ENCODE measurements at places on chromosomes 5 and 9.

DNA sequence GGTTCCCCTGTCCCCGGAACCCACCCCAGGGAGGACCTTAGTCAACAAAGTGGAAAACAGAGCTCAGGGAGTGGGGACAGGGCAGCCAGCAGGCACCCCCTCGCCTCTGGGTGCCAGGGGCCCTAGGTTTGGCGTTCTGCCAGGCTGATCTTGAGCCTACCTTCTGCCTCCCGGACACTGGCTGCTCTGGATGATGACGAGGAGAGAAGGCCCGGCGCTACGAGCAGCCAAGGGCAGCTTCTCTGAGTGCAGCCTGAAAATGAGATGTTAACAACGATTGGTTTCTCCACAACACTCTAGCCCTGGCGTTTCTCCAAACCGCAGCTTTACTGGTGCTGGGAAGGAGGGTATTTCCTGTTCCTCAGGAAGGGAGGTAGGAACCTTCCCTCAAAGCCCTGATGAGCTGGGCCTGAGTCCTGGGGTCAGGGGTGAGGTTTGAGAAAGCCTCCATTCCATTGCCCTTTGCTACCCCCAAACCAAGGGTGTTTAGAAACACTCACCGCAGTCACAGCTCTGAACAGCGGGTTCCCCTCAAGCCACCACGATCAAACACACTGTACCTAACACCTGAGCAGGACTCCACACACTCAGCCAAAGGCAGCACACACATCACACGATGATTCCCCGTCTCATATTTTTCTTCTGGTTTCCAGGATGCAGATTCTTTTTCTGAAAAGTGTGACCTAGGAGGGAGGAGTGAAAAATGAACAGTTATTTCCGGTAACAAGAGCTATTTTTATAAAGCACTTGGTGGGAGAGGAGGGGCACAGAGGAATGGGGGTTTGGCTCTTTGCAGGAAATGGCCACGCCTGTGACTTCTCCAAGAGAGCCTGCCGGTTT is at the start of gene STING1:
Gene STING1 (minus strand): TSS at position 709 of the 840 bp plus-strand sequence. CDS start 1,054 bp downstream, outside the sequence.
- peak; percentile 80 for DNase-seq

DNA sequence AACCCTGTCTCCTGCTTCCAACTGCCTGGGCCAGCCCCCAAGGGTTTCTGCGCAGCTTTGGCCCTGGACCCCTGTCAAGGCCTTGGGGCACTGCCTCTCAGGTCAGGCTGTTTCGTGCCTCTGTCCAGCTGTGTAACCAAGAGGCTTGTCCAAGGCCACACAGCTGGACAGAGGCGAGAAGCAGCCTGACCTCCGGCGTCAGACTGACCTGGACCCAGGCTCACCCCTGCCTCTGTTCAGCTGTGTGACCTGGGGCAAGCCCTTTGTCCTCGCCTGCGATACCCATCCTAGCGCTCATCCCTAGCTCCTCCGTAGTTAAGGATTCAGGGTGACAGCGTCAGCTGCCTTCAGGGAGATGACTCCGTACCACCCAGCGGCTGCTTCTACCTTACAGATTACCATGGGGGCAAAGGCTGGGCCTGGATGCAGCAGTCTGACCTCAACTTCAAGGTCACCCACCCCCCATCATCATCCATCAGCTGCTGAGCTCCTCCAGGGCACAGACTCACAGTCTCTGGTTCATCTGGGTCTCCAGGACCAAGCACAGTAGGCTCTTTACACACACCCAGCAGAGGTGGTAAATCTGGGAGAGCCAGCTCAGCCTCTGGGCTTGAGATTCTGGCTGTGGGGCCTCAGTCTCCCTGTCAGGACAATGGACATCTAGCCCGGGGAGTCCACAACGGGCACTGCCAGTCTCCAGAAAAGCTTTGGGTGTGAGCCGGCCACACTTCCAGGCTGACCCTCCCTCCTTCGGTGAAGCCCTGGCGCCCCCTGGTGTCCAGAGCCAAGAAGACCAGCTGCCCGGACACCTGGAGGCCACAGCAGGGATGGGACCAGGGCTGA is 7.9 kb downstream of the AK1 start:
- DNase-seq: peak; percentile 84

GRCh38 chr5:2193542-2194235 is 311.0 kb upstream of the IRX4 start:
- DNase-seq: no peak

DNA sequence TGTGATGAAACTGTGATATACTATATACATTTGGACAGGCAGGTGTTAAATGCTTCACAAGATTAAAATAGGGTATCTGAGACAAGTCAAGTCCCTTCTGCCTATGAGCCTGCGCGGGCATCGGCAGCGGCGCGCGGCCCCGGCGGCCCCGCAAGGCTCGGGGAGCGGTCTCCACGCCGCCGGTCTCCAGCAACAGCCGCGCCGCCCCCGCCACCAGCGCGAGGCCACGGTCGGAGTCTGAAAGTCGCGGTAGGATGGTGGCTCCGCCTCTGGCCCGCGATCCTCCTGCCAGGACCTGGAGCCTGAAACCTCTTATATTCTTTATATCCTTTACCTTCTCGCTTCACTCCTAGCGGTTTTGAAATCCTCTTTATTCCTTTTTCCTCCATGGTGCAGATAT is 99.4 kb downstream of the INSL6 start:
- no peak for DNase-seq

GRCh38 chr9:120904061-120904977 is 22.3 kb downstream of the TRAF1 start:
- no peak for DNase-seq

DNA sequence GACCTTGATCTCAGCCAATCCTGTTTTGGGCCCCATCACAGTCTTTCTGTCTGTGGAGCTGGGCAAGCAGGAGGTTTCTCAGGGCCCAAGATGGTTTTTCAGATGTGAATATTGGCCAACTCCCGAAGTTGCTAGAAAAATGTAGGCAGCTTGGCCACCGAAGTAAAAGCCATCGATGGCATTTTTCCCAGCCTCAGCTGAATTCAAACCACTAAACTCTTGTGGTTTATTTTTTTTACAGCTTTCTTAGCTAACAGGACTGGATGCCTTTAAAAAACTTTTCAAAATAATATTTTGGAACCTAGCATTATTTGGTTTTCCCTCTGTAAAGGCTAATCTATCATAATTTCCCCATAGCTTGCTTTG is 102.5 kb upstream of the ERCC6L2 start:
- no peak for DNase-seq

- DNase-seq: no peak
Measured at GRCh38 chr9:87717456-87717855, 8.5 kb upstream of the CTSL start.

DNA sequence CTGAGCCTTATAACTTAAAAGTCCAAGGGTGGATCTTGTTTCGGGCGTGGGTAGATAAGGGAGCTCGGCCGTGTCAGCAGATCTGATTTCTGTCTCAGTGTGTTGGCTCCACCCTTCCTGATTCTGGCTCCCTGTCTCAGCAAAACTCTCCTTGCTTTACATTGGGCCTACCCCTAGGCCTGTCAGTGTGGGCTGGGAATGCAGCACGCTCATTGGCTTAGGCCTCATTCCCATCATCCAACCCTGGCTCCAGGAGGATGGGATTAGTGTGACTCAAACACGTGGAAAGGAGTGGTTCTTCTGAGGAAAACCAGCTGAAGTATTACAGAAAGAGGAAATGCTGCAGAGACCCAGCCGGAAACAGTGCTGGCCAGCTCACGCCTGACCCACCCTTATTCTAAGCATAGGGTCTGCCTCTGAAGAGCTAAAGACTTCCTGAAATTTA is 59.9 kb downstream of the ZFAND5 start:
- no peak for DNase-seq

- DNase-seq: no peak
Measured at GRCh38 chr5:154813736-154814135, 36.7 kb downstream of the FAXDC2 start.
